ENCODE measurements at places on chromosomes 6 and 20.

- no peak for DNase-seq
Observed at GRCh38 chr6:158242071-158242606, 70.1 kb upstream of the TULP4 start.

- no peak for DNase-seq
Observed at GRCh38 chr20:9506280-9506821, 8.0 kb upstream of the LAMP5 start.

DNA sequence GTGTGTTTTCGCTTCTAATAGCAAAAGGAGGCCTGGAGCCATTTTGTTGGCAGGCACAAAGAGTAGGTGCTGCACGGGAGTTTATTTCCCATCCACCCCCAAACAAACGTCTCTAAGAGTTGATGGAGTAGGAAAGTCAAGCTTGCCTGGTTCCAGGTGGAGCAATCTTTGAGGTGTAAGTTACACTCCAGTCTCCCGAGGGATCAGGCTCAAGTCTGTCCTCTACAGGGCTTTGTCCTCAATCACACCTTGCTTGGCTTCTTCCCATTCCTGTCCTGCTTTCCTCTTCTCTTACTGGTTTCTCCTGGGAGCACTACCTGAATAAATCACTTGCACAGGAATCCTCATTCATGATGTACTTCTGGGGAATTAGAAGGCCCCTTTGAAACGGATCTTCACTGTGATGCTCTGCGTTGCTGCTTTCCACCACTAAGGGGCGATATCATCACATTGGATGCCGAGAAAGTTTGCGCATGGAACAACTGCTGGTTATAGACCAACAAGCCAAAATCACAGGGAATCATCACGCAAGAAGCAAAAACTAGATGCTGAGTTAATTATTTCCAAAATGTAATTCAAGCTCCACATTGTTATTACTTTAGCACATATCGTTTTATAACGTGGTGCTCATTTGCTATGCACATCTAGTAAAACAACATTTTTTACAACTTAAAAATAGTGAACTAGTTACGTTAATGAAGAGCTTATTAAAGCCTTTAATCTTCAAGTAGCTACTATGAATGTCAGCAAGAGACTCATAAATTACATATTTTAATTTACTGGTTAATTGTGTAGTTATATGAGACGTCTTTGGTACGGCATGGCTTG, 156.8 kb downstream of the DNAH8 start:
- DNase-seq = no peak

- DNase-seq = no peak
Observed at GRCh38 chr6:87473419-87473903, 687 bp downstream of the SLC35A1 start.

DNA sequence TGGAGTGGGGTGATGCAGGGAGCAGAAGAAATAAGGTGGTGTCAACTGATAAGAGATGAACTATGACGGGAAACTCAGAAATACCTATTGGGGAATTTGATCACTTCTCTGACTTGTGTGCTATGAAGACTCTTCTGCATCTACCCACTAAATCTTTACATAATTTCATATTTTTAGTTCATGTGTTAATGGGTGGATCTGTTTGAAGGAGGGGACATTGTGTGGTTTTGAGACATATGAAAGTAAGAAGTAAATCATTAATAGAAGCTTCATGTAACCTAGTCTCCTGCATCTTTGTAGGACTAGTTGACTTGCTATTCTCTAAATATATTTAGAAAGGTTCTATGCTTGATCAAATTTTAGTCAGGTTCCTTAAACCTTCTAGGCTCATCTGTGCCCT, 86.6 kb upstream of the MEI4 start:
- DNase-seq = no peak

DNA sequence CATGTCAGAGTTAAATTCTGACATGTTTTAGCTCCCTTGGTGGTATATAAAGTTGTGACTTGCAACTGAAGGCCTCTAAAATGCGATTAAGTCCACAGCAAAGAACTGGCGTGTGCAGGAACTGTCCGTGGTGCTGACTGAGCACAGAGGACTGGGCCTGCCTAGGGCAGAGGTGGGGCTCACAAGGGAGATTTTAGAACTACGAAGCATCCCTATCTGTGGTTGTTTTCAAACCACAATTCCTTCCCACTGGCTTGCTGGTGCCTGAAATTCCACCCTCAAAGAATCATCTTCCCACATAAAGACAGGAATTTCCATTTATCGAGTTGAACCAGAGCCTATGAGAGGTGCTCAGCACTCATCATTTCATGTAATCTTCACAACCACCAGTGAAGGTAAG, 30.1 kb downstream of the RIMS4 start:
- DNase-seq = peak; percentile 15

DNA sequence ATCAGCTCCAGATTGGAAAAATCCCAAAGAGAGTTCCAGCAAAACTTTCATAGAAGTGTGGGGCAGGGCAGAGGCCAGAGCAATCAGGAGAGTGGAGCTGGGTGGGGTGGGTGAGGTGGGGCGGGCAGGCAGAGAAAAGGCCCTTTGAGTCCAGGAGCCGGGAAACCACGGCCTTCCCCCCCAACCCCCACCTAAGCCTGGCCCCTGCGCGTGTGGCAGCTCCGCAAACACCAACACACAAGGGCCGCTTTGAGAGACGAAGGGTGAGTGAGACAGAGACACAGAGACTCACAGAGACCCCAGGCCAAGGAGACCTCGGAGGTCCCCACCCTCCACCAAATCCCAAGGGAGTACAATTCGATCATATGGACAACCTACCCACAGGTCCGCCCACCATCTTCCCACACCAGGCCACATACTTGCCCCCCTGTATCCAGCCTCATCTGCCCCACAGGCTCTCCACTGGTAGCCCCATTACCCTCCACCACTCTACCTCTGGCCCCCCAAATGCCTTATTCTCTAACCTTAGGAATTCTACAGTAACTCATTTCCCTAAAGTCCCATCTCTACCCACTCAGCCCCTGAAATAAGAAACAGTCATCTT, 1.7 kb downstream of the COL11A2 start:
- DNase-seq = no peak

DNA sequence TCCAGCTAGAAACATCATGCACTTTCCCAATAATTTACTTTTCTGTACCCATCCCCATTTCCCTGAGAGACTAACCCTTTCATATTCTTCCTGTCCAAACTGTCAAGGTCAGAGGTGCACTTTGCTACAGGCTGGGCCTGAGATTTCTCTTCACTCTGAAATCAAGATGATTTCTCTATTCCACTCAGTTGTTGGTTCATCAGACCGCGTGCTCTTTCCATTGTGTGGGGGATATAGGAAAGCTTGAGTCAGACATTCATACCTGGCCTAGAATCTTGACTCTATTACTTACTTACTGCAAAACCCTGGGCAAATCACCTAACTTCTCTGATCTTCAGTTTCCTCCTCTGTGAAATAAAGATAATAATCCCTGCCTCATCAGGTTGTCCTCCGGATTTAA, 4.7 kb upstream of the ZDHHC14 start:
- no peak for DNase-seq

GRCh38 chr6:149855040-149855654, 9.0 kb downstream of the LRP11 start:
- no peak for DNase-seq

GRCh38 chr6:43274127-43274915, 23.7 kb upstream of the SLC22A7 start:
- DNase-seq = no peak

- DNase-seq = no peak
Observed at GRCh38 chr6:159082039-159082815, 37.4 kb upstream of the TAGAP start.

DNA sequence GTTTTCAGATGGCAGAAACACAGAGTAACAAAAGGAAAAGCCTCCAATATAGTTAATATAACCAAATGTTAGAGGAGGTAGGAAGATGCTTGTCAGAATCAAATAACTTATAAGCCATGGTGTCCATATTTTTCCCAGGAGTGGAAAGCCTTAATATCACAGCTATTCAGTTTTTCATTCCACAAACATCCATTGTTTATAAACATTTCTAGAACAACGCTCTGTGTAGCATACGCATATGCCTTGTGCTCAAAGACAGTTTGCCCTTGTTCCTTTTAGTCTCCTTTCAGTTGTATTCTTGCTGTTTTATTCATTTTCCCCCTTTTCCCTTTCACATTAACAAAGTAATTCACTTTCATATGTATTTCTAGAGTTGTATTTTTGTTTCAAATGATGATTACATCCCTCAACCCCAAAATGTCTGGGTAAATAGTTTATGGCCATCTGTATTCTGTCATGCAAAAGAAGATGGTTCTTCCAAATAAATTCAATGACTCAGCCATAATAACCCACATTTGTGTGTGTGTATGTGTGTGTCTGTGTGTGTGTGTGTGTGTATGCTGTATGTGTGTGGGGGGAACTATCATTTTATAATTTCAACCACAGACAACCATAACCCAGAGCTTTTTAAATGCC, 455.7 kb upstream of the SOX4 start:
- no peak for DNase-seq

- DNase-seq = no peak
Observed at GRCh38 chr20:45432294-45432693, 16.4 kb downstream of the PIGT start.

DNA sequence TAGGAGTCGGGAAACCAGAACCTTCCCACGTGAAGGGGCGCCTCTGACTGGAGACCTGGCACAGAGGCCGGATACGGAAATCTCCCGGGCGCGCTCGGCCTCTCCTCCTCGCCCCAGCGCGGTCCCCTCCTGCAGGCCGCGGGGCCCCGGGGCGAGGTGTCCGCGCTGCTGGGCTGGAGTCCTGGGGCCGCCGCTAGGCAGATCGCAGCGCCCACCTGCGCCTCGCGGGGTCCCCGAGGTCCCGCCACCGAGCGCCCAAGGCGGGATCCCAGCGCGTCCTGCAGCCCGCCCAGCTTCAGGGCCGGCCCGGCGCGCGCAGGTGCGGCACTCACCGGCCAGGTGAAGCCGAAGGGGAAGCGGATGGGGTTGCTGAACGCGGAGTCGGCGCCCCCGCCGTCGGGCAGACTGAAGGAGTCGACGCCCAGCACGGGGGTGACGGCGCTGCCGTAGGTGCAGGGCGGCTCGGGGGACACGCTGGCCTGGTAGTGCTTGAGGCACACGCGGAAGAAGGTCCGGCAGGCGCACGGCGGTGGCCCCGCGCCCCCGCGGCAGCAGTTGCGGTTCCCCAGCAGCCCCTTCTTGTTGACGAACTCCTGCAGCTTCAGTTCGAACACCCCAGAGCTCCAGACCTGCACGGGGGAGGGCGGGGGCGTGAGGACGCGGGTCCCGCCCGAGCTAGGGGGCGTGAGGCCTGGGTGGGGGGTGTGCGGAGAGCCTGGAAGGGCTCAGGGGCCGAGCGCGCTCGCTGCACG, 1.5 kb downstream of the DLL1 start:
- no peak for DNase-seq

DNA sequence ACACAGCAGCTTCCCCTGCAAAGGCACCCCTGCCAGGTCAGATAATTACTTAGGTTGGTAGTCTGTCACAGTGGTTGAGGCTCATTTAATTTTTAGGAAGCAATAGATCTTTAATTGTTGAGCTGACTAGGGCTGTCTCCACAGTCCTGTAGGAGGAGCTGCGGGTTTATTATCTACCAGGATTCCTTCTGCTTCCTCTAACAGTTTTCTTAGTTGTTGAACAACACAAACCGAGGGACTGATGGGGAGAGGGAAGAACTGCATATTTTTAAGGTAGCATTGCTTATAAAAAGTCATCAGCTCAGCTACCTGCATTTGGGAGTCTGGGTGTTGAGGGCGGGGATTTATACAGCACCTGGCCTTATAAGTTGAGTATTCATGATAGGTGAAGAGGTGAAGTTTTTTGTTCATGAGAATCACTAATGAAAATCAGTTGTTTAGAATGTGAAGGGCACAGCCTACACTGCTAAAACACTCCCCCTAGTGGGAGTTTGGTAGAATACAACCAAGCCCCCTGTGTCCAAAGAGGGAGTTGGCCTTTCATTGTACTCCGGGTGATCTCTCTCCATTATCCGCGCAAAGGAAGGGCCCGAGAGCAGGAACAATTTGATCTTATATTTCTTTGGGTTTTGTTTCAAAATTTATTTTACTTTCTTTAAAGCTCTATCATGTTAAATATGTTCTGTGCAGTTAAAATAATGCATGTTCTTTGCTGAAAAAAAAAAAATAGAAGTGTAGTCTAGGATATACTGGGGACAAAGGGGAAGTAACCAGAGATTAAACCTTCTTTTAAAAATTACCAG, 69.6 kb downstream of the SSR1 start:
- peak; percentile 28 for DNase-seq

DNA sequence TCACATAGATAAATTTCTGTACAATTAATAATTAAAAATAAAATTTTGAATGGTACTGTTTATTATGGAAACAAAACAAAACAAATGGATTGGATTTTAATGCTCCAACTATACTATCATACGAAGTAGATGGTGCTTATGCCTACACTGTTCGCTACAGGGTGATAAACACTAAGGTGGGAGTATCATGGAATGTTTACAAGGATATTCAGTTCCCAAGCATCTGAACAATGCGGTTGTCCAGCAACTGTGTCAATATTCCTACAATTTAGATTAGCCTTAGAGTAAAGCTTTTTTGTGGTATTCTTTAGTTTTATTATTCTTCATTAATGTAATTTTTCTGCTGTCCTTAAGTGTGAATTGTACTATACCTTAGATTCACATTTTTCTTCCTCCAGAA, 105.1 kb downstream of the MMS22L start:
- DNase-seq = no peak

- DNase-seq = no peak
Observed at GRCh38 chr20:10541668-10542411, 106.7 kb downstream of the SLX4IP start.

DNA sequence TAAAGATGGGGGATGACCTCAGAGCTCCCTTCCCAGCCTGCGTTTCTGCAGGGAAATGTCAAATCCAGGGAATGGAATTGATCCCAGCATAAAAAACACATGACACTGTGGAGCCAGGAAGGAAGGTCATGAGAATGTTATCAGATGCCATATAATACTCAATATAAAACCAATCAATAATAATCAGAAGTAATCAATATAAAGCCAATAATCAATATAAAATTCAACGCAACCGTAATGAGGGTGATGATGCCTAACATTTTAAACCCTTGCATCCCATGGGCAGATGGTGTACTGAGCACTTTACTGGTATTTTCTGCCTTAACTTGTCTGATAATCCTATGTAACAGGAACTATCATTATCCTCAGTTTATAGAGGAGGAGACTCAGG, 30.1 kb upstream of the SULF2 start:
- DNase-seq = no peak

DNA sequence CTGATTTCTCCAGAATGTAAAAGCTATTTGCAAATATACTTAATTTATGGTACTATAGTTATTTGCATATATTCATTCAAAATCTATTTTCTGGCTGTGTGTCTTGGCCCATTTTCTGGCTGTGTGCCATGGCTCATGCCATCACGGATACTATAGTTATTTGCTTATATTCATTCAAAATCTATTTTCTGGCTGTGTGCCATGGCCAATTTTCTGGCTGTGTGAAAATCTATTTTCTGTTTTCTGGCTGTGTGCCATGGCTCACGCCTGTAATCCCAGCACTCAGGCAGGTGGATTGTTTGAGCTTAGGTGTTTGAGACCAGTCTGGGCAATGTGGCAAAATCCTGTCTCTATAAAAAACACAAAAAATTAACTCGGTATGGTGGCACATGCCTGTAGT, 28.9 kb upstream of the RIPK1 start:
- no peak for DNase-seq

Data from T1000 (cell line).